ENCODE measurements at places on chromosomes 1 and 21. TPM values are rescaled to one million over a fixed set of nuclear protein-coding genes. Genes with fewer than 3 reads are reported as not detected.

The OR2T33 gene
- not detected for total RNA-seq

The C1orf185 gene
- not detected for total RNA-seq

GRCh38 chr1:241401156-241401555 is 44.2 kb upstream of the RGS7 start:
- no peak for DNase-seq

DNA sequence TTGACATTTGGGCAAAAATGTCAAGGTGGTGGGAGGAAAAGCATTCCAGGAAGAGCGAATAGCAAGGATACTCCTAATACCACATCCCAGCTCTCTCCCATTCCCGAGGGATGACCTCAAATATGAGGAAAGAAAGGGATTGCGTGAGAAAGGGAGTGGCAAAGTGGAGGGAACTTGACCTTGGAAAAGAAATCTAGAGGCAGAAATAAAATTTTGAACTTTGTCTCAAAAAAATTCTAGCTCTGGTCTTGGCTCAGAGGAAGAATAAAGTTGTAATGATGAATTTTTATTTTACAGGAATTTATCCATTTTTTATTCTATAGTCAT is 127.8 kb downstream of the TBX19 start:
- no peak for DNase-seq

GRCh38 chr1:214071469-214071868 is 83.7 kb downstream of the PROX1 start:
- no peak for DNase-seq

GRCh38 chr1:189787201-189787600 is 690.5 kb downstream of the BRINP3 start:
- DNase-seq: no peak
